Naive B cell (primary cell): ENCODE measurements at places on chromosomes 3 and 15.

DNA sequence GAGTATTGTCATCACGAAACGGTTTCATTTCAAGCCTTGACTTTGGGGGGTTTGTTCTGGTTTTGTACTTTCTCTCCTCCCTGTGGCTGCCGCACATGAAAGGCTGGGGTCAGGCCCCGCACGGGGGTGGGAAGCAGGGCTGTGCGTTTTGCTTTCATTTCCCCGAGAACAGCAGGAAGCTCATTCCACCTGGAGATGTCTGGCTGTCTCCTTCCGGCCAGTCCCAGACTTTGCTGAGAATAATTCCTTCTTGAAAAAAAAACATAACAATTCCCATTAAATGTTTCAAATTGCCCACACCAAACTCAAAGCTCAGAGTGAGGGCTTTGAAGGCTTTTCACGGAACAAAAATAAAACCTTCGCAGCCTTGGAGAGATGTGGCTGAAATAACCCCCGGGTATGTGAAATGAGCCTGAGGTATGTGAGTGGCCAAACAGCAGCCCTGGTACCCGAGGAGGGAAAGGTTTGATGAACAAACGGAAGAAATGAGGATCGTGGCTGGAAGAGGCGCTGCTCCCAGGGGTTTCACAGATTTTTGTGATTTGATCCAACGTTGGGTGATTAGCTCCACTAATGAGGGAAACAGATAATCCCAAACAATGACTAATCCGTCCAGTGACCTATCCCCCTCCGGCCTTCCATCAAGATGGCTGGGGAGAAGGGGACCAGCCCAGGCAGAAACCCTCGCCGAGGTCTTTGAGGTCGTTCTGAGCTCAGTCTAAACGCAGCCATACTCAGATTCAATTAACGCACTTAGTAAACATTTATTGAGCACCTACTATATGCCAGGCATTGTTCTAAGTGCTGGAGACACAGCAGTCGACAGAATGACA is 126.9 kb upstream of the MEF2A start:
- no peak for DNase-seq

DNA sequence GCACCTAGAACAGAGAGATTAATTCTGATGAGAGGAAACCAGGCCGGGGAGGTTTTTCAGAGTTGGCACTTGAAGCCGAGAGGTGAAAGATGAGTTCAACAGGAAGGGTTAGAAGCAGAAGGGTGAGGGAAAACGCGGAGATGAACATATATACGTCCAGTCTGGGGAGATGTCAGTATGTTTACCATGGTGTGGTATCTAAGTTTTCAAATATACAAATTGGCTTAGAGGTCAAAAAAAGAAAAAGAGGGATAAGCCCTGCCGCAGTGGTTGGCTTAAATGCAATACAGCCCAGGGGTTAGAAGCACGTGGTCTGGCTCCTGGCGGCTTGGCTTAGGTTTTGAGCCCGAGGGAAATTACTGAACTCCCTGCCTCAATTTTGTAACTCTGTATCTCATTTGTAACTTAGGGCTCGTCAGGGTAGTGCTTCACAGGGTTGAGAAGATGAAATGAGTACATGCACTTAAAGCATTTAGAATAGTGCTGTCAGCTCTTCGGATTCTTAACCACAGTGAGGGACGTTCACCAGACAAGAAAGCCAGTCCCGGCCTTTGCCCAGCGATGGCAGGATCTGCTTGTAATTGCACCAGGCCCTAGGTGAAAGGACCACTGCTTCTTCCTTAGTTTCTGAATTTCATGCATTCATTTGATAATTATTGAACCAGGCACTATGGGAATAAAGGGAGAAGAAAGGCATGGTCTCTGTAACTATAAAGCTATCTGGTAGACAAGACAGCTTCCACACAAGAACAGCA is 6.4 kb downstream of the HES1 start:
- DNase-seq: no peak

DNA sequence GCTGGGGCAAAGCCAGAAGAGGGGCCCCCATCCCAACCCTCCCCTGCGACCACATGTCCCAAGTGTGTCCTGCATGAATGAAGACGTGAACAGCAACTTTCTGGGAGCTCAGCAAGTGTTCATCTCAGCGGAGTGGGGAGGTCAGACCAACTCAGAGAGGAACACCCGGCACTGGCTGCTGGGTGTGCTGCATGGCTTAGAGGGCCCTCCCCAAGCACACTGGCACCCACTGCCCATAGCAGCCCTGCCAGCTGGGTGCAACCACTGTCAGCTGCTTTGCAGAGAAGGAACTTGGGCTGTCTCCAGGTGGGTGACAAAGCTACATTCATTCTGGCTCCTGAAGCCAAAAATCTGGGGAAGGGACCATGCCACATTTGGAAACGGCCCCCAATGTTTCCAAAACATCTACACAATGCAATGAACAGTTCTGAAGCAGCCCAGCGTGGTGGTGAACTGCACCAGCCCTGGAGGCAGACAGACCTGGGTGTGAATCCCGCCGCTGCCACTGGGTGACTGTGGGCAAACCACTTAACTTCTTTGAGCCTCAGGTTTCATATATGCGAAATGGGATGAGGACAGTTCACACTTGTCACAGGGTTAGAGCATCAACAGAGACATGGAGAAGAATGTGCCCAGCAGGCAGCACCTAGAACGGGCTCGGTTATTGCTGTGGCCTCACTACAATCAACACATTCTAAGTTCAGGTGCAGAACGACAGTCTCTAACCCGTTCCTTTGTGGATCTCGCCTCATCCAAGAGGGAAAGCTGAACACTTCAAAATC is 145.4 kb downstream of the NUP210 start:
- no peak for DNase-seq

- DNase-seq: no peak
These were observed 137.5 kb downstream of the LRRK1 start for GRCh38 chr15:101056366-101057334.

GRCh38 chr15:53038655-53038941 is 248.5 kb upstream of the ONECUT1 start:
- no peak for DNase-seq

- no peak for DNase-seq
These were observed 2.9 kb downstream of the CORO2B start for GRCh38 chr15:68581725-68582124.

DNA sequence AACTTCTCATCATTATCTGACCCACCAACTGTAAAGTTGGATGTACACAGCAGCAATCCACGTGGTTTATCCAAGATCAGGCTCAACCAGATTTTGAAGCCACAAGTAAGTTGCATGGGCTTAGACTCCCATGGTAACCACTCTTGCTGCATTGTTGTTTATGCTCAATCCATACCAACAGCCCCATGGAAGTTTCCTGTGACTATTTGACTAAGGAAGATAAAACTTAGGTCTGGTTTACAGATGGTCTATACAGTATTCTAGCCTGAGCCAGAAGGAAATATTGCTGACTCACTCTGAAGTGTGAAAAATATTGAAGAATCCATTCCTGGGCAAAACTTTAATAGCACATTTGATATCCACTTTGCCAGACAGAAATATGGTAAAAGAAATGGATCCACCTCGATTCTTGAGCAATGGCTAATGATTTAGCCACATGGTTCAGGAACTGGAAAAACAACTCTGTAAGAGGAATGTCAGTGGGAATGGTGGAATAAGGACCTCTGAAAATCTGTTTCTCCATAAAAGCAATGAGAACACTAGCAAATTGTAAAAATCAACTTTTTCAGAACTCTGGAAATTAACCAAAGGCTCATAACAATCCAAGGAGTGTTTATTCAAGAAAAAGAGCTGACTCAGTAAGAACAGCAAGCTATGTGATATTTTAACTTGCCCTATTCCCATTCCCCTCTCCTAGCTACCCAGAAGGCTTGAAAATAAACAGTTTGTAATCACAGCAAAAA is 162.9 kb upstream of the STT3B start:
- no peak for DNase-seq

DNA sequence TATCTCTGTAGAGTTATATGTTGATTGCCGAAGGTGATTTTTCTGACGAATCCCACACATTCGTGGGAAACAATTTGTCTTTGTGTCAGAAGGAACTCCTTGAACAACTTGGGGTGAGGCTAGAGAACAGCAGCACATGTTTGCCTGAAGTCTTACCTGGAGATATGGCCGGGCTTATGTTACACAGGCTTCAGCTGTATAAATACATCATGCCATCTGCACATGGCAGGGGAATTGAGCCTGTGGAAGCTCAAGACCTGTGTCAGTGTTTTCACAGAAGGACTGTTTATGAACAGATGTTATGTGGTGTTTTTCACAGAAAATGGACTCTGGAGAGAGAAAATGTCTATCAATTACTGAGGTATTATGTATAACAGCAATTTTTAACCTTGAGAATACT is 203.6 kb upstream of the MDFIC2 start:
- DNase-seq: no peak
